ENCODE measurements at places on chromosomes 2 and 18.

DNA sequence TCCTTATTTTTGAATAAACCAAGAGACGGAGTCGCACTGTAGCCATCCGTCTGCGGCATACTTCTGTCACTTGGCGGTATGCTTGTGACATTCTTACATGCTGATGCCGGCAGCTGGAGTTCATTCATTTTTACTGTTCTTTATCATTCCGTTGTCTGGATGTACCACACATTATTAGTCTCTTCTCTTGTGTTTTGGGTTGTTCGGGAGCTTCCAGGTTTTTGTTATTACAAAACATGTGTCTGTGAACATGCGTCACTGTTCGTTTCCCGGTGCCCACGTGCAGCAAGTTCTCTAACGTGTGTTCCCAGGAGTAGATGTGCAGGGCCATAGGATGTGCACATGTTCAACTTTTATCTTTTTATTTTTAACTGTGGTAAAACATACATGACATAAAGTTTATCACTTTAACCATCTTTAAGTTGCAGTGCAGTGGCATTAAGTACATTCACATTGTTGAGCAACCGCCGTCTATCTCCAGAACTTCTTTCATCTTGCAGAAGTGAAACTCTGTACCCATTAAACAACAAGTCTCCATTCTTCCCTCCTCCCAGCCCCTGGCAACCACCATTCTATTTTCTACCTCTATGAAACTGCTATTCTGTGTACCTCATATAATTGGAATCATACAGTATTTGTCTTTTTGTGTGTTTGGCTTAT lies 40.1 kb downstream of the MTCL1 start:
- DNase-seq, result peak; percentile 64
- H3K4me1 ChIP-seq, result no peaks in the 10 kb centered on the region
- no peak overlapping the region for H3K27ac ChIP-seq
- no peaks in the 10 kb centered on the region for H3K36me3 ChIP-seq

GRCh38 chr18:80147037-80147417 lies 38.0 kb downstream of the ADNP2 start:
- H3K27ac ChIP-seq, result no peak overlapping the region
- no peak overlapping the region for H3K4me3 ChIP-seq
- H3K4me1 ChIP-seq, result no peaks in the 10 kb centered on the region
- H3K27me3 ChIP-seq, result no peaks in the 10 kb centered on the region

DNA sequence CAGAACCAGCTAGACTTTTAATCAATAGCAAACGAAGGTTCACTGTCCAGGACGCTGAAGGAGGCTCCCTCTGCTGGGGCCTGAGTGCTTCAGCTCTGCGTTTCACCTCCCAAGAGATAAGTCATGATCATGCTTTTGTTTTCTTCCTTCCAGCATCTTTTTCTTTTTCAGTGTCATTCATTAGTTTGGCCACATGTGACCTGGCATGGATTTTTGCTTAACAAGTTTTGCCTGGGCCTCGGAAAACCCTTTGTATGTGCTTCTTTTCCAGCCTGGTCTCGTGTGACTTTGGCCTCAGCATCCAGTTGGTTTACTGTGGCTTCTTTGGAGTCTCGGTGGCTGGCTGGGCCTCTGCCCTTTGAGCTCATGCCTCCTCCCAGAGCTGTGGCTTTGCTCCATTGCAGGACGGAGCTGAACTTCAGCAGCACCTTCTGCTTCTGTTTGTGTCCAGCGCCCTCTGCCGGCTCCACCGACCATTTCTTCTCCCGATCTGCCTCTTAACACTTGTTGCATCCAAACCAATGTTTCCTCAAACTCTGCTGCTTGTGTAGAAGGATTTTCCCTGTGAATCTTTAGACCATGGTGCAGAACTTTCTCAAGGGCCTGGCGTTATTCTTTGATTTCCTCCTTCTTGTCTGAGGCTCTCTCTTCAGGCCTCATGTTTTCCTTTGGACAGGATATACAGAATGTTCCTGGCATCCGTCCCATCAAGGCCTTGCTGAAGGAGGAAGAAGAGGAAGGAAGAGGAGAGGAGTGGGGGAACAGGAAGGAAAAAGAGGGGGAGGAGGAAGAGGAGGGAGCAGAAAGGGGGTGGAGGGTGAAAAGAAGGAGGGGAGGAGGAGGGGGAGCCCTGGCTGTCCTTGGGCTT lies 23.6 kb upstream of the HES6 start:
- no peaks in the 10 kb centered on the region for H3K27me3 ChIP-seq
- peaks cover 4% of the 10 kb centered on the region for H3K36me3 ChIP-seq
- no peak overlapping the region for H3K27ac ChIP-seq

DNA sequence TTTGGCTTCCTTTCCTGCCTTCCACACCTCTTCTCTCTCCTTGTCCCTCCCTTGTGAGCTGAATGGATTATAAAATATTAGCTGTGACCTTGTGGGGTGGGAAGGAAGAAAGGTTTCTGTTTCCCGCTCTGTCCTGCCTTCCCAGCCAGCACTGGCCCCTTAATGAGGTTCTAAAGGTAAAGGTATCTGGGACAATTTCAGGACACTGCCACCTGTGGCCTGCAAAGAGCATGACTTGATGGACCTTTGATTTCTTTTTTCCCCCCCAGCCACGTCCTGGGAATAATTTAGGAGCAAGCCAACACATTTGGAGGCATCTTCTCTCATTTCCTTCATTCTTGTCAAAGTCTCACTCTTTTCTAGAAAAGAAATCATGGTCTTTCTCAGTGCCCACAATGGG lies 246.7 kb upstream of the EPAS1 start:
- H3K4me1 ChIP-seq, result peaks cover 10% of the 10 kb centered on the region
- no peaks in the 10 kb centered on the region for H3K27me3 ChIP-seq
- no peak for DNase-seq
- no peak overlapping the region for H3K4me3 ChIP-seq
- no peak overlapping the region for H3K27ac ChIP-seq

- no peak for DNase-seq
- no peaks in the 10 kb centered on the region for H3K4me1 ChIP-seq
- no peak overlapping the region for H3K4me3 ChIP-seq
- no peak overlapping the region for H3K27ac ChIP-seq
Observed at GRCh38 chr2:42742740-42743658, 20.9 kb downstream of the OXER1 start.
